ENCODE measurements at places on chromosomes 12 and 14.

DNA sequence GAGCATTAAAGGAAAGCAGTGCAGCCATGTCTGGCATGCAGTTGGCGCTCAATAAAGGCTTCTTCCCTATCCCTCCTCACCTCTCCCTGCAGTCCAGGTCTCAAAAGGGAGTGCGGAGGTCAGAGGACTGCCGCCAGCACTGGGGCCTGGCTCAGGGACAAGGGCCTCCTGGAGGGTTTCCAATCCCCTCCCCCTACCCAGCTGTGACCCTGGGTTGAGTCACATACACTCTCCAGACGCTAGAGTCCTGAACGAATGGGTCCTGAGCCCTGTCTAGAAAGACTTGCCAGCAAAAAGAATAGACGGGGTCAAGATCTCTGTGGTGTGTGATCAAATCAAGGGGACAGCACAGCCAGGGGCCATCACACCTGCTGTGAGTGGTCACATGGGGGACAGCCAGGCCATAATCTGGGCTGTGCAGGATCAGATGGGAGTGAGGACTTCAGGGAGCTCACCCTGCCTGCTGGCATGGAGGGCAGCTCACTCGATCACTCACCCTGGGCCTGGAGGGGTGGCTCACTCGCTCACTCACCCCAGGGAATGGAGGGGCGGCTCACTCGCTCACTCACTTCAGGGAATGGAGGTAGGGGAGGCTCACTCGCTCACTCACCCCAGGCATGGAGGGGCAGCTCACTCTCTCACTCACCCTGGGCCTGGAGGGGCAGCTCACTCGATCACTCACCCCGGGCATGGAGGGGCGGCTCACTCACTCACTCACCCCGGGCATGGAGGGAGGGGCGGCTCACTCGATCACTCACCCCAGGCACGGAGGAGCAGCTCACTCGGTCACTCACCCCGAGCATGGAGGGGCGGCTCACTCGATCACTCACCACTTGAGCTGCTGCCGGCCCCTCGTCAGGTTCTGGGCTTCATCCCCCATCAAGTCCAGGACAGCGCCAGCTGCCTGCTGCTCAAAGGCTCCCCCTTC is 12.8 kb downstream of the CFAP73 start:
- H3K36me3 ChIP-seq = peaks cover 78% of the 10 kb centered on the region
- no peak overlapping the region for H3K27ac ChIP-seq

DNA sequence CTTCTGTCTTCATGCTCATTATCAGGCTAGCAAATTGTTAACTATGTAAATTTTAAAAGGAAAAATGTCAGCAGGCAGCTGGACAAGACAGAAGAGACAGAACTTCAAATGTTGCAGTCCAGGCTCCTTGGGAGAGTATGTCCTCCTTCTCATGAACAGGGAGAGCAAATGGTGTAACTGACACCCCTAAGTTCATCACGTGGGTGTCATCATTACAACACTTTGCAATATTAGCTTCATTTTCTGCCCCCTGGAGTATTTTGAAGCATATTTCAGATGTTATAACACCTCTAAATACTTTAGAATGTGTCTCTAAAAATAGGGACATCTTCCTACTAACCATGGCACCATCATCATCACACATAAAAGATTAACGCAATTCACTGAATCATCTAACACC is 62.1 kb downstream of the ZNF664 start:
- H3K27ac ChIP-seq = no peak overlapping the region
- no peak for DNase-seq
- H3K27me3 ChIP-seq = no peaks in the 10 kb centered on the region

DNA sequence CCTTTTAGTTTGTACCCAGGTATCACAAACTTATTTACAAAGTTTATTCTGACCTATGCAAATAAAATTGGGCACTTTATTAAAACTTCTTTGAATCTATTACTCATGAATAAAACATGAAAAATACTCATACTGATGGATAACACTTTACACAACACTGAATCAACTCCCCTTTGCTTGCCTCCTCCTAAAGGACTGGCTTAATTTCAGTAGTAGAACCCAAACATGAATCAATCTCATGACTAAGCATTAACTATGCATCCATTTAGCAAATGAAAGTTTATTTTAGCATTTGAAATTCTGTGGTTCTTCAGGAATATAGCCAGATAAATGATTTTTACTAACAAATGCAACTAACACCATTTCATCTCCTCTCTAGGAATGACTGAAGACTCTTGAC is 32.4 kb downstream of the DENND5B start:
- H3K4me3 ChIP-seq = no peak overlapping the region
- no peaks in the 10 kb centered on the region for H3K36me3 ChIP-seq
- H3K4me1 ChIP-seq = no peaks in the 10 kb centered on the region
- no peaks in the 10 kb centered on the region for H3K27me3 ChIP-seq

DNA sequence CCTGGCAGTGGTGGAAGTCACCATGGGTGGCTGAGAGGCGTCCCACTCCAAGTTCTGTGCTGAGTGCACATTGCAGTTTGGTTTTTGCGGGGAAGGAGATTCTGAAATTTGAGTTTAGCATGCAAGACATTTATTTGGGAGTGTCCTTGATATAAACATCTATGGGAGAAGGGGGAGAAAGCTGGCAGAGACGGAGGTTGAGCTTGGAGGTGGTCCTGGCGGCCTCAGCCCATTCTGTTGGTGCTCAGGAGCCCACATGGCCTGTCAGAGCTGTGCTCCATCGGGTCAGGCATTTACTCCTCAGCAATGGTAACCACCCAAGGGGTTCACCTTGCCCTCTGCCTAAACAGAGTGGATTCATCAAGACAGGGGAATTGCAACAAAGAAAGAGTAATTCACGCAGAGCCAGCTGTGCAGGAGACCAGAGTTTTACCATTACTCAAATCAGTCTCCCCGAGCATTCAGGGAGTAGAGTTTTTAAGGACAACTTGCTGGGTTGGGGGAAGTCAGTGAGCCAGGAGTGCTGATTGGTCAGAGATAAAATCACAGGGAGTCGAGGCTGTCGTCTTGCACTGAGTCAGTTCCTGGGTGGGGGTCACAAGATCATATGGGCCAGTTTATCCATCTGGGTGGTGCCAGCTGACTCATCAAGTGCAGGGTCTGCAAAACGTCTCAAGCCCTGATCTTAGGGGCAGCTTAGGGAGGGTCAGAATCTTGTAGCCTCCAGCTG is 323.3 kb upstream of the TMEM132C start:
- no peak overlapping the region for H3K4me3 ChIP-seq
- H3K27me3 ChIP-seq = no peaks in the 10 kb centered on the region
- DNase-seq = no peak
- H3K4me1 ChIP-seq = no peaks in the 10 kb centered on the region
- no peaks in the 10 kb centered on the region for H3K36me3 ChIP-seq

- DNase-seq = no peak
- no peaks in the 10 kb centered on the region for H3K36me3 ChIP-seq
- no peak overlapping the region for H3K4me3 ChIP-seq
- peaks cover 8% of the 10 kb centered on the region for H3K4me1 ChIP-seq
- H3K27me3 ChIP-seq = no peaks in the 10 kb centered on the region
Measured at GRCh38 chr12:92221656-92222315, 76.1 kb upstream of the BTG1 start.

Measured in thoracic aorta (tissue), 2 donors.